ENCODE measurements at places on chromosomes 5 and 9. TPM values are rescaled to one million over a fixed set of nuclear protein-coding genes. Genes with fewer than 3 reads are reported as not detected.

The NSD1 gene
- 76.6 TPM for total RNA-seq

The NMUR2 gene
- not detected for total RNA-seq

The BOD1 gene
- total RNA-seq: 70.9 TPM

The UBQLN1 gene
- 162 TPM for total RNA-seq

The C9orf153 gene
- total RNA-seq: 0.35 TPM

DNA sequence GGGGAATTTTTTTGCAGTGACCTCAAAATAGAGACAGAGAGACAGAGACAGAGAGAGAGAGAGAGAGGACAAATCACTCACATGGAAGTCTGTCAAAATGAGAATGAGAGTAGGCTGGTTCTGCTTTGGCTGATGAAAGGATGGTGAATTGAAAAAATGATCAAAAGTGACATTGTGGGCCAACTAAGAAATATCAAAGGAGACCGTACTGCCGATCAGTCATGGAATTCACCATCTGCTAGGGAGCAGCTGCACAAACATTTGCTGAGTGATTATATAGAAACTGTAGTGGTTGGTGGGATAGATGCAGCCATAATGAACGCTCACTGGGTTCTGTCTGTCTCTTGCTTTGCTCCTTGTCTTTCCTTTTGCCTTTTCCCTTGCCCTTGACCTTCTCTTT is 476.6 kb upstream of the SGCD start:
- H3K27me3 ChIP-seq: no peaks in the 10 kb centered on the region
- H3K36me3 ChIP-seq: no peaks in the 10 kb centered on the region
- no peak overlapping the region for H3K4me3 ChIP-seq
- H3K27ac ChIP-seq: no peak overlapping the region
- H3K4me1 ChIP-seq: no peaks in the 10 kb centered on the region
- DNase-seq: no peak

DNA sequence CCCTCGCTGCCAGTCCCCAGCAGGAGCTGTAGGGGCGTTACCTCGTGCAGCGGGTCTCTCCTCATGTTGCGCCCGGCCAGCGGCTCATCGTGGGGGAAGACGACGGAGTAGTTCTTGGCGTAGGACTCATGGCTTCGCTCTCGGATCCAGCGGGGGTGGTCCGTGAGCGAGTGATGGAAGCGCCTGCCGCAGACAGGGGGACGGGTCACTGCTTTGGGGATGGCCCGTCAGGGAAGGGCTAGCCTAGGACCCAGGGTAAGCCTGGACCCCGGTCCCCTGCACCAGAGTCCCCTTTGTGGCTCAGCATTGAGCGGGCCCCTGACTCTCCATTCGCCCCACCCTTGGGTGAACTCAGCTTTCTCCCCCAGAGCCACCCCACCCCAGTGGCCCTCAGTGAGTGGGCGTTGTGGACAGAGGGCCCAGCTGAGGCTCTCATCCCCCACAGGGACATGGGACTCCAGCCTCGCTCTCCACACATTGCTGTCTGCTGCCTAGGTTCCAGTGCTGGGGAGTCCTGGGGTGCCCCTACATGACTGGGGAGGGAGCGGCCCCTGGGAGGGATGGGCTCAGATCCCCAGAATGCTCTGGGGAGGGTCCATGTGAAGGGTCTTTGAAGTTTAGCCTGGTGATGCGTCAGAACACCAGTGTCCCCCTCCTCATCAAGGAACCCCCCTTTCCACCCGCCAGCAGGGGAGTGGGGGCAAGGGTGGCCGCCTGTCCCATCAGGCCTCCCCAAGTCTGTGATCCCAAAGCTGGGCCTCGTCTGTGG is 29.7 kb downstream of the SARDH start:
- H3K4me3 ChIP-seq: no peak overlapping the region
- H3K36me3 ChIP-seq: no peaks in the 10 kb centered on the region
- H3K4me1 ChIP-seq: peaks cover 17% of the 10 kb centered on the region
- H3K27me3 ChIP-seq: no peaks in the 10 kb centered on the region
- DNase-seq: no peak

- no peaks in the 10 kb centered on the region for H3K4me1 ChIP-seq
- H3K36me3 ChIP-seq: no peaks in the 10 kb centered on the region
- DNase-seq: no peak
- no peak overlapping the region for H3K27ac ChIP-seq
Observed at GRCh38 chr5:52757527-52757926, 30.2 kb upstream of the ITGA1 start.

DNA sequence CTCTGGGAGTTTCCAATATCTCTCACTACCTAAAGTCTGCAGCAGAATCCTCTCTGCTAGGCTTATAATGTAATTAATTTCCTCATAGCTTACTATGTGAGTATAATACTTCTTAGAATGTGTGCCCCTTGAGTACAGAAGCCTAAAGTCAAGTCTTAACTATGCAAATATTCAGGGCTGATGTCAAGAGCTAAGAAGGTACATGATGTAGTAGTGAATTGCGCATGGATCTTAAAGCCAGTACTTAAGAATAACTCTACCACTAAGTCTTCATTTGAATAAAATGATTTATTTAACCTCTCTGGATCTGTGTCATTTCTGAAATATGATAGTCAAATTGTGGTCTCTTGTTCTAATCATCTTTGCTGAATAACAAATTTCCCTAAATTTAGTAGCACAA is 442.9 kb downstream of the DTWD2 start:
- H3K27ac ChIP-seq: no peak overlapping the region
- no peak for DNase-seq
- H3K27me3 ChIP-seq: no peaks in the 10 kb centered on the region
- no peak overlapping the region for H3K4me3 ChIP-seq
- H3K4me1 ChIP-seq: no peaks in the 10 kb centered on the region

DNA sequence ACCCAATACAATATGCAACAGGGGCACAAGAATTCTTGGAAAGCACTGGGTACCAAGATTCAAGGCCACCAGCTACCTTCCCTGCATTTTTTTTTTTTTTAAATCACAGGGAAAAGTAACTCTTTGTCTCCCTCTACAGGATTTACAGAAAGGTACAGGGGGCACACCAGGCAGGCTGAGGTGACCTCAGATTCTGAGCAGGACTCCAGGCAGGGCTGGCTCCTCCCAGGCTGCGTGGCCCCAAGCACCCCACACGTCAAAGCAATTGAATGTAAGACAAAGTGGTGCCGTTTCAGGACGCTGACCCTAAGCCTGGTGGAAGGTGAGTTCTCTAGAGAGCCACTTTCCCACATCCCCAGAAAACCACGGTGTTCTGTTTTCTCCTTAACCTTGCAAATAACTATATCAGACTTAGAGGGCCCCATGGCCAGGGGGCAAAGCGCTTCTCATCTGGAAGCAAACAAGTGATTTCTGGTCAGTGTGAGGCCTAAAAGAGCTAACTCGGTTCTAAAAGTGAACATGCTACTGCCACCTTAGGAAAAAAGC is 222.6 kb downstream of the ROR2 start:
- no peaks in the 10 kb centered on the region for H3K27me3 ChIP-seq
- H3K36me3 ChIP-seq: no peaks in the 10 kb centered on the region
- H3K27ac ChIP-seq: no peak overlapping the region
- H3K4me3 ChIP-seq: no peak overlapping the region
- DNase-seq: peak; percentile 64
- H3K4me1 ChIP-seq: no peaks in the 10 kb centered on the region

DNA sequence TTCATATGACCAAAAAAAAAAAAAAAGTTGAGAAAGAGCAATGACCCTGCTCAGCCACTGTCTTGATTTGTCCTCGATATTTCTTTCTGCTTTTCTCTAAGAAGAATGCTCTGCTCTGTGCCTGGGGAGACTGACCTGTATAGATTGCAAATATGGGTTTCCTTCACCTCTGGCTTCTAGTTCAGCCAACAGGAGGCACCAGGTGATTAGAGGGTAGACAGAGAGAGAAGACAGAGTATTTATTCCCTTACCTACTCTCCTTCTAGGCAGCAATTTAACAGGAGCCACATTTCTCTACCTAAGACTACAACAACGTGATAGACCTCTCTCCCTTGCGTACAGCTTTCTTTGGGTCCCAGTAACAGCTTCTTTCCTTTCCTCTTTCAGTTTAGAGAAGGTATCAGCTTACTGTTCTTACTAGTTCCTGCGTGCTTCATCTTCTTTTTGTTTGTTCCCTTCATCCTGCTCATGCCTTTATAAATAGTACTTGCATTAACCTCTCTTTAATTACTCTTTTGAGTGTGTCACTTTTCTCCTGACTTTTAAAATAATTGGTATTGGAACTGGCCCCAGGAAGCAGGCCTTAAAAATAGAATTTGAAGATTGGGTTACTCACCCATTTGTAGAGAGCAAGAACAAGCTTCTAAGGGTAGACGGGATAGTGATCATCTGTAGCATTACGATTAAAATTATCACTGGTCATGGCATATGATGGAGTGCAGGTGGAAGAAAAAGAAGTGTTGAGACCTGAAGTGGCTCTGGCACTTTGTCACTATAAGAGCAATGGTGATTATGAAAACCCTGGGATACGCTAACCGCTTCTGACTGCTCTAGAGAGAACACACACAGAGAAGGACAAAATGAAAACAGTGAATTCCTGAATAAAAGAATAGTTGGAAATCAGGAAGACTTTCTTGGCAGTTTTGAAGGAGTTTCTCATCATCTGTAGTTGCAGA is 161.2 kb upstream of the FSTL4 start:
- no peaks in the 10 kb centered on the region for H3K36me3 ChIP-seq
- peaks cover 4% of the 10 kb centered on the region for H3K27me3 ChIP-seq
- H3K4me3 ChIP-seq: no peak overlapping the region

- no peaks in the 10 kb centered on the region for H3K27me3 ChIP-seq
- DNase-seq: no peak
- H3K27ac ChIP-seq: peak overlapping the region; percentile 79
- no peak overlapping the region for H3K4me3 ChIP-seq
- H3K36me3 ChIP-seq: no peaks in the 10 kb centered on the region
Observed at GRCh38 chr5:99019254-99019653, 90.4 kb upstream of the CHD1 start.

- H3K4me3 ChIP-seq: no peak overlapping the region
- H3K27me3 ChIP-seq: no peaks in the 10 kb centered on the region
- no peaks in the 10 kb centered on the region for H3K36me3 ChIP-seq
- H3K27ac ChIP-seq: no peak overlapping the region
Observed at GRCh38 chr9:93710370-93710723, 134.0 kb downstream of the PHF2 start.

GRCh38 chr5:39091940-39092580 is 17.9 kb upstream of the RICTOR start:
- H3K4me3 ChIP-seq: no peak overlapping the region
- no peak overlapping the region for H3K27ac ChIP-seq
- no peaks in the 10 kb centered on the region for H3K36me3 ChIP-seq
- no peaks in the 10 kb centered on the region for H3K4me1 ChIP-seq
- no peak for DNase-seq

DNA sequence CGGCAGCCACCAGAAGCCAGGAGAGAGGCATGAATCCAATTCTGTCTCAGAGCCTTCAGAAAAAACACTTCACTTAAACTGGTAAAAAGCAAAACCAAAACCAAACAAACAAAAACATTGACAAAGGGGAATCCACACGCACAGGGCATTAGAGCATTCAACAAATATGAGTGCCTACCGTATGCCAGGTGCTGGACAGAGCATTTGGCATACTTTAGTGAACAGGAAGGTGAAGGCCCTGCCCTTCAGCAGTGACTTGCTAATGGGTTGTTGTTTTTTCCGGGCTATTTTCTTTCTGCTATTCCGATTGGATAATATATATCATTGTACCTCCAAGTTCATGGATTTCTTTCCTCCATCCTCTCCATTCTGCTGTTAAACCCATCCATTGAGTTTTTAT is 71.7 kb upstream of the RUFY1 start:
- no peak overlapping the region for H3K4me3 ChIP-seq
- H3K27me3 ChIP-seq: no peaks in the 10 kb centered on the region
- H3K4me1 ChIP-seq: peaks cover 5% of the 10 kb centered on the region
- no peak for DNase-seq
- H3K27ac ChIP-seq: no peak overlapping the region

DNA sequence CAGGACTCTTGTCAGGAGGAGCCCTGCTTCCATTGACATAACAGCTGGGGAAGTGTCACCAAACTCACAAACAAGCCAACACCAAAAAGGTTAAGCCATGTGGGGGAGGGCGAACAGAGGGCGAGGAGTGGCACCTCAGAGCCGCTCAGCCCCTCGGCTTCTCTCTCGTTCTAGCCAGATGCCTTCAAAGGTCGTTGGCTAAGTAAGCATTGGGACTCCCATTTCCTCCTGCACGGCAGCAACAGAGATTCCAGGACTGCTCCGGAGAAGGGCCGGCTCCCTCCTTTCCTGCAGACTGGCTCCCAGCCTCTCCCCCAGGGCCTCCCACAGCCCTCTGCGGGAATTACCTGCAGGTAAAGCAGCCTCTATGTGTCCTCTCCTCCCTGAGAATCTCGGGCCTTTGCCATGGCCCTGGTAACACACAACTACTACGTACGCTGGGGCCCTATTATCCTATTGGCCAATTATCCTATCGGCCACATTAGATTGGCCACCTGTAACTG is 52.1 kb upstream of the RNU6ATAC start:
- H3K27ac ChIP-seq: no peak overlapping the region
- no peaks in the 10 kb centered on the region for H3K27me3 ChIP-seq
- no peaks in the 10 kb centered on the region for H3K4me1 ChIP-seq
- H3K36me3 ChIP-seq: no peaks in the 10 kb centered on the region
- no peak for DNase-seq
- H3K4me3 ChIP-seq: no peak overlapping the region

GRCh38 chr9:23683611-23684061 is 142.4 kb downstream of the ELAVL2 start:
- H3K4me1 ChIP-seq: no peaks in the 10 kb centered on the region
- no peaks in the 10 kb centered on the region for H3K36me3 ChIP-seq
- H3K4me3 ChIP-seq: no peak overlapping the region
- H3K27ac ChIP-seq: no peak overlapping the region

DNA sequence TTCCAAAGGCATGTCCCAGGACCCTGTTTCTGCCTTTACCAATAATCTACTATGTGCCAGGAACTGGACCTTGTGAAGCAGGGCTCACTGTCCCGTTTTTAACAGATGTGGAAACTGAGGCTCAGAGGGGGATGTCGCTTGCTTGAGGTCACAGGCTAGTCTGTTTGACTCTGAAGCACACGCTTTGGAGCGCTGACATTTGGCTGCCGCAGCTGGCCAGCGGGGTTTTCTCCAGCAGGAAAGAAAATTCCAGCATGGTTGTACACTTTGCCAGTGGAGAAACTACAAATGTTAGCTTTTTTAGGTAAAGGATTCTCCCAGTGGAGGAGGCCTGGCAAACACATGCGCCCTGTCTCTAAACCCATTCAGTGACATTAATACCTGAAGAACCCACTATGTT is 50.5 kb downstream of the SH3PXD2B start:
- H3K27ac ChIP-seq: no peak overlapping the region
- H3K36me3 ChIP-seq: no peaks in the 10 kb centered on the region
- DNase-seq: no peak
- H3K4me1 ChIP-seq: no peaks in the 10 kb centered on the region
